Muscle of leg (tissue), 16 donors: ENCODE measurements at places on chromosomes 7 and 10. TPM values are rescaled to one million over a fixed set of nuclear protein-coding genes. Genes with fewer than 3 reads are reported as not detected.
A peak's percentile ranks its signal among the peaks of the same experiment; 100 is the strongest.

DNA sequence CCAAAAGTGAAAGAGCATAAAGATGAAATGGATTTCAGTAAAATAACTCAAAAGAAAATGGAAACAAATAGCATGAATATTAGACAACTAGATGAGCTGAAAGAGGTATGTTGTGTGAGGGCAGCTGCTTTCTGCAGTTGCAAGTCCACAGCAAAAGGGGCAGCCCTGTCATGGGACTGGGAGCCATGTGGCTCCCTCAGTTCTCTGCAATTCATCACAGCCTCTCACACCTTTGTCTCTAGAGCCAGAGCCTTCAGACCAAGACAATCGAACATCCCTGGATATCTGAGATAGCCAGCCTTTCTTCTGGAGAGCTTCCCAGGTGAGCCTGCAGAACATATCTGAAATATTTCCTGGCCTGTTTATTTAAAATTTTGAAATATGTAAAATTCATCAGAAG, 538.7 kb downstream of the REEP3 start:
- DNase-seq, result no peak

GRCh38 chr7:43392638-43393330, 190.1 kb upstream of the STK17A start:
- no peak for DNase-seq

GRCh38 chr10:79285315-79286197, 61.7 kb upstream of the PPIF start:
- no peak for DNase-seq

DNA sequence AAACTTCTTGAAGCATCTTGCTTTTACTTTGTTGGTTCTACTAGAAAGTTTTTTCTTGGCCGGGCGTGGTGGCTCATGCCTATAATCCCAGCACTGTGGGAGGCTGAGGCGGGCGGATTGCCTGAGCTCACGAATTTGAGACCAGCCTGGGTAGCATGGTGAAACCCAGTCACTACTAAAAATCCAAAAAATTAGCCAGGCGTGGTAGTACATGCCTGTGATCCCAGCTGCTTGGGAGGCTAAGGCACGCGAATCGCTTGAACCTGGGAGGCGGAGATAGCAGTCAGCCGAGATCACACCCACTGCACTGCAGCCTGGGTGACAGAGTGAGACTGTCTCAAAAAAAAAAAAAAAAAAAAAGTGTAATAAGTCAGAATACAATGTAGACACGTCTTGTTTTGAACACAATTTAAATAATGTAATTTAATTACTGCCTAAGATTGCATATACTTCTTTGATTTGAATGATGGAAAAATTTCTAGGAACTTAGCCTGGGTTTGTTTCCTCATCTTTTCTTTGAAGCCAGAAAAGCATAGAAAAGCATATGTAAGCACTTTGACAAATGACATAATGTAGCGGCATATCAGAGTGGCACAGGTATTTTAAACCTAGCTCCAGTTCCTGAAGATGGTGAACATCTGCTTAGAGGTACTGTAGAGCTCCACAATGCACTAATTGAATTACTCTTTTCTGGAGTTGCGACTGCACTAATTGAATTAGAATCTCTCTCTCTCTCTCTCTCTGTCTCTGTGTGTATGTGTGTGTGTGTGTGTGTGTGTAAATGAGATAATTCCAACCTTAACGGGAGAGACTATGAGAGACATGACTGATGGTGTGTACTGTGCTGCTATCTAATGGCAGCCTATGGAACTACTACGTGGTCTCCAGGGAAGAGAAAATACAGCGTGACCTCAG, 87.8 kb downstream of the BTRC start:
- peak; percentile 75 for DNase-seq

DNA sequence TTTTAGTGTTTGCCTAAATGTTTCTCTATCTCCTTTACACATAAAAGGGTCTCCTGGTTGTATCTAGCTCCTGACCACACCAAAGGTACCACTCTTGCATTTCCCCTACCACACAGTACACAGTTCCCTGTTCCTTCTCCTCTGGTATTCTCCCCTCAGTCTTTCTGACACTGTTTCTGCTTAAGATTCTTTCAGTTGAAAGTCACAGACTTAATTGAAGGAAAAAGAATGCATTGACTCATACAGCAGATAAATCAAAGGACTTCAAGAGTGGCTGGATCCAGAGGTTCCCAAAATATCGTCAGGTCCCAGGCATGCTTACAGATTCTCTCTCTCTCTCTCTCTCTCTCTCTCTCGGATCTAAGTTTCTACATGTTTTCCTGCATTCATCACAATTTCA, 185.6 kb upstream of the LRGUK start:
- no peak for DNase-seq

- DNase-seq, result no peak
Observed at GRCh38 chr10:22875581-22875980, 52.3 kb upstream of the ARMC3 start.

Gene PHYHIPL
- 1.6 TPM for polyA plus RNA-seq

DNA sequence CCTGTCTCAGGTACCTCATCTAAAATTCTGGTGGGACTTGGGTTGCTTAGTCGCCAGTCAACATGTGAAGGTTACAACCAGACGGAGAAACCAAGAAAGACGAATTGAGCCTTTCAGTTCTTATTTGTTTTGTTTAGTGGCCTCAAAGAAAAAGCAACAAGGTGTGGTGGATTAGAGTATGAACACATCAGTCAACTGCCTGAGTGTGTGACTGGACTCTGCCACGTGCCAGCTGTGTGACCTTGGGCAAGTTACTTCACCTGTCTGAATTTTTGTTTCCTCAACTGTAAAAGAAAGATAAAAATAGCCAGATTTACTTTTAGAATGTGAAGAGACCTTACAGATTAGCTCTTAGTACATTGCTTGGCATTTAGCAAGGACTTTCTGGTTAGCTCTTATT, 259.2 kb downstream of the CREB5 start:
- no peak for DNase-seq

DNA sequence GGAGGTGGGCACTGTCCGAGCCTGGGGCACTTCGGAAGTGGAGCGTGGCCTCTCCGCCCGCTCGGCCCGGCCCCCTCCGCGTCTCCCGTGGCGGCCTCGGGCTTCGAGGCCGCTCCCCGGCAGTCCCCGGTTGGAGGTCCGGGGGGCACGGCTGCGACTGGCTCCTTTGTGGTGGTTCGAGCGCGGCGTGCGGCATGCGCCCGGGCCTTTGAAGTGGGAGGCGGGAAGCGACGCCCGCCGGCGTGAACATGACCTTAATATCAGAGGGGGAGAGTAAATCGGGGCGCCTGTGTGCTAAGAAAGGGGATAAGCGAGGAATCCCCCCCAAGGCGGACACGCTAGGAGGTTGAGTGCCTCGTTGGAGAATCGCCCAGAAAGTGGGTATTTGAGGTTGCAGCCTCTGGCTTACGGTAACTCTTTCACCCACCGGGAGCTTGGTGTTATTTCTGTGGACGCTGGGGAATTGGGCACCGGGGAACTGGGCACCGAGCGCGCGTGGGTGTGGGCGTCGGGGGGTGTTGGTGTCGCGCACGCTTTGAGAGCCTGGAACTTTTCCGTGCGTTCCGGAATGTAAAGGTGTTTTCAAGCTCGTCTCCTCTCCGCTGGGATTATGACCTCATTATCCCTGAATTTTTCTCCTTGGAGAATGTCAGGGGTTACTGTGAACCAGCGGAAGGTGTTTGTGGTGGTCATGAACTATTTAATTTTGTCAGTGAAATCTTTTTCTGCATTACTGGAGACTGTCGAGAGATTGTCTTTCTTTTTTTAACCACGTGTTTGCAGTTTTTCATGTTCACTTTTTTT, 660 bp downstream of the SUV39H2 start:
- DNase-seq, result peak; percentile 59

GRCh38 chr10:18880530-18880929, 168.1 kb upstream of the MALRD1 start:
- DNase-seq, result no peak

GRCh38 chr10:91434041-91434440, 23.9 kb downstream of the HECTD2 start:
- DNase-seq, result no peak

- DNase-seq, result no peak
Observed at GRCh38 chr10:6958711-6959110, 378.6 kb upstream of the PRKCQ start.

DNA sequence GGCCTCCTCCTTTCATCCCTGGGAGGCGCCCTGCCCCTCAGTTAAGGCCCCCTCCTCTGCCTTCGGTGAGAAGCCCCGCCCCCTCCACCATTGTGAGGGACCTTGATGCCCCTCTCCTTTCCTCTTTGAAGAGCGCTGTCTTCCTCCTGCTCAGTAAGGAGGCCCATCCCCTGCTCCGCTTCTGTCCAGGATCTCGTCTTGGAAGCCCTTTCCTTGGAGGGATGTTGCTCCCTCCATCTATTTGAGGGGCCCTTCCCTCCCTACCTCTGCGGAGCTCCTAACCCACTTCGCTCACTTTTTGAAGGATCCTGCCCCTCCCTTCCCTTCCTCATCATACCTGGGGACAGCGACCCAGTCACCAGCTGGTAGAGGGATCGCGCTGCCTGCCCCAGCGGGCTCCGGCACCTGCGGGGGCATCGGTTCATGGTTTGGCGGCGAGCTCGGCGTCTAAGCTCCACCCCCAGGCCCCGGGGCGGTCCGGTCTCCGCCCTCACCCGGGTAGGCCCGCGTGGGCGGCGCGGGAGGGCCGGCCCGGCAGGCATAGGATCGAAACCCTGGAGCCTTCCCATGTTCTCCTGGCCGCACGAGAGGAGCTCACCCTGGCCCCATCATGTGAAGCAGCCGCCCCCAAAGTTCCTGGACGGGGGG, 4.1 kb downstream of the KCNIP2 start:
- DNase-seq, result no peak

Gene CD36
- 228 TPM for polyA plus RNA-seq

Gene CREM
- 51.7 TPM for polyA plus RNA-seq

DNA sequence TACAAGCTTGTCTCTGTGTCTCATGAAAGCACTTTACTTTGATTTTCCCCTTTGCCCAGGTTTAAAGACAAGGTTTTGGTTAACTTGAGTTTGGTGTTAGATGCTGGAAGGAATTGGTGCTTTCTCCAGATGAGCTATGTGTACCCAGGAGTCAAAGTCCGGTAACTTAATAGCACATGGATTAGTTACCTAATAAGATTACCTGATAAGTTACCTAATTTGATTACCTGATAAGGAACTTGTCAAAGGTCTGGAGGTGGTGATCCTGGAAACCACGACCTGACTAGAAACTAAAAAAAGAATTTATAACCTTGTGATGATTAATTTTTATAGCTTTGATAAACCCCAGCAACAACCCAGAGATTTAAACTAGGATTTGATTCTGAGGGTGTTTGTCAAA, 269.9 kb upstream of the CACNA2D1 start:
- DNase-seq, result no peak

Gene EXOC4
- polyA plus RNA-seq, result 37.3 TPM

Gene CNOT4
- 16.6 TPM for polyA plus RNA-seq

GRCh38 chr7:20407585-20408466, 77.1 kb downstream of the ITGB8 start:
- no peak for DNase-seq

Gene HOXA7
- polyA plus RNA-seq, result 15.5 TPM

GRCh38 chr7:83562960-83563359, 86.0 kb downstream of the SEMA3E start:
- DNase-seq, result no peak

GRCh38 chr10:2917926-2918325, 149.4 kb upstream of the PFKP start:
- DNase-seq, result no peak

- peak; percentile 88 for DNase-seq
Observed at GRCh38 chr7:27143023-27143949, at the start of gene HOXA5. Gene HOXA5, minus strand, starts transcription at chr7:27143681. Its CDS starts 74 bp downstream, at chr7:27143607.

Gene PKD2L1
- polyA plus RNA-seq, result 0.11 TPM

DNA sequence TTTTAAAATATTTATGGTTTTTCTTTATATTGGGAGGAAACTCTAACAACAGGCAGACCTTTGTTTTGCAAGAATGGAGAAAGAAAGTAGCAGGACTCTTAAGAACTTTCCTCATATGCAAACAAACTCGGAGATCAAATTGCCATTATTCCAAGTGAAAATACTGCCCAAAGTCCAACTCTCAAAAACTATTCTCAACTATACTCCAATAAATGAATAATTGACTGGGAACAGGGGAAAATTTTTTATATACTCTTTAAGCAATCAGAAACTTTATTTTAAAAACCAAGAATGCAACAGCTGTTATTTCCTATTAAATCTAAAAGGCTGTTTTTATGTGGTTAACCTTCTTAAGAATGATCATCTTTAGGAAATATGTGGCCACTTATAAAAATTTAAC, 101.9 kb downstream of the COL28A1 start:
- DNase-seq, result peak; percentile 55

DNA sequence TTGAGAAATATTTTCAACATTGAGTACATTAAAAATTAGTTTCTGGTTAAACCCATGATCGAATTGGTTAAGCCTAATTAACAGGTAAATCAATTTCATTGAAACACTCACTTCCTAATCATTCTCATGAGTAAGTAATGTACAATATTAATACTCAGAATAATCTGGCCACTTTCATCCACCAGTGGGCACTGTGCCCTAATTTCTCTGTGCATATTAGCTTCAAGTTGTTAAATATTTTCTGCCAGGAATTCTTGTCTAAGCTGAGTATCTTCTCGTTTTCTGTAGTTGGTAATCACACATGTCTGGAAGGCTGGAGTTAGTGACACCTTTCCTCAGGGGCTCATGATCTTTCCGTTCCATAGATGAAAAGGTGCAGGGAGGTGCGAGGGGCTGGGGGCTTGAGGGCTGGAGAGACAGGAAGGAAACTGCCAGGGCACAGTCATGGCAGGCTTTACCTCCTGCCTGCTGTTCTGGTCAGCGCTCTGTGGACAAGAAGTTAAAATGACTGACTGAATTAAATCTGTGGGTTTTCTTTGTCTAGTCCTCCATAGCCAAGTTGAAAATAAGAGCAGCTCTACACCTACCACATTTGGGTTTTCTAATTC, 71.9 kb downstream of the WIPF3 start:
- peak; percentile 65 for DNase-seq

Gene NPTX2
- 11.0 TPM for polyA plus RNA-seq

GRCh38 chr7:4655311-4655710, 26.8 kb upstream of the FOXK1 start:
- no peak for DNase-seq

Gene PILRB
- 16.4 TPM for polyA plus RNA-seq

Gene NRCAM
- polyA plus RNA-seq, result 21.9 TPM

Gene NME8
- not detected for polyA plus RNA-seq

- no peak for DNase-seq
Observed at GRCh38 chr10:52318136-52318701, 4.1 kb downstream of the DKK1 start.

DNA sequence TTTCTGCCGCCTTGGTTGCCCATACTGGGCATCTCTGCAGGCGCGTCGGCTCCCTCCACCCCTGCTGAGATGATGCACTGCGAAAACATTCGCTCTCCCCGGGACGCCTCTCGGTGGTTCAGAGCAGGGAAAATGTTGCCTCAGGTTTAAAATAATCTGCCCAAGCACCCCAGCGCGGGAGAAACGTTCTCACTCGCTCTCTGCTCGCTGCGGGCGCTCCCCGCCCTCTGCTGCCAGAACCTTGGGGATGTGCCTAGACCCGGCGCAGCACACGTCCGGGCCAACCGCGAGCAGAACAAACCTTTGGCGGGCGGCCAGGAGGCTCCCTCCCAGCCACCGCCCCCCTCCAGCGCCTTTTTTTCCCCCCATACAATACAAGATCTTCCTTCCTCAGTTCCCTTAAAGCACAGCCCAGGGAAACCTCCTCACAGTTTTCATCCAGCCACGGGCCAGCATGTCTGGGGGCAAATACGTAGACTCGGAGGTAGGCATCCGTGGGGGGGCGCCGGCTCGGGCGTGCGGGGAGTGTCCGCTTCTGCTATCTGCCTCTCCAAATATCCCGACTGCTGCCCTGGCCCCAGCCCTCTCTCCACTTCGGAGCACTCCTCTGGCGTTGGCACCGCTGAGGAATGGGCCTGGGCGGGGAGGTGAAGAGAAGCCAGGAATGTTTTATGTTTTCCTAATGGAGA, at the start of gene CAV1:
Gene CAV1 (plus strand): TSS at position 428 of the 689 bp plus-strand sequence. CDS start 27 bp downstream, at position 455.
- DNase-seq, result peak; percentile 86

Gene ENO4
- 0.79 TPM for polyA plus RNA-seq

GRCh38 chr7:39608278-39608677, 15.1 kb upstream of the RALA start:
- no peak for DNase-seq
